Glomerular endothelial cell (primary cell): ENCODE measurements at places on chromosomes 6 and 20. TPM values are rescaled to one million over a fixed set of nuclear protein-coding genes. Genes with fewer than 3 reads are reported as not detected.

CPNE5 gene
- 5.0 and 25.7 TPM in 2 replicates for total RNA-seq

DNA sequence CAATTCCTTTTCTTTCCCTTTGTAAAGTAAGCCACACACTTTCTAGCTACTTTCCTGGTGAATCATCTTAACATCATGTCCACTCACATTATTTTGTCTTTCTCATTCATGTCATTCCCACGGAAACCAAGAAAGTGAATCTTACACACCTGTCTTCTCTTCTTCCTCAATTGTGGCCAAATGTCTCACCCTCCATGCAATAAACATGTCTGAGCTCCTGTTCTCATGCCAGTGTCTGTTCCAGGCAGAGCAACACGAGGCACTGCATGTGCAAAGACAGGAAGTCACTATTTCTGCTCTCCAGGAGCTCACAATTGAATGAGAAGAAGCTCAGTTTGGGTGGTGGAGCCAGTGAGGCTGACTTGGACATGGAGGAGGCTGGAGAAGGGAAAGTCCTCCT lies 29.0 kb upstream of the TMEM244 start:
- DNase-seq = no peak

DNA sequence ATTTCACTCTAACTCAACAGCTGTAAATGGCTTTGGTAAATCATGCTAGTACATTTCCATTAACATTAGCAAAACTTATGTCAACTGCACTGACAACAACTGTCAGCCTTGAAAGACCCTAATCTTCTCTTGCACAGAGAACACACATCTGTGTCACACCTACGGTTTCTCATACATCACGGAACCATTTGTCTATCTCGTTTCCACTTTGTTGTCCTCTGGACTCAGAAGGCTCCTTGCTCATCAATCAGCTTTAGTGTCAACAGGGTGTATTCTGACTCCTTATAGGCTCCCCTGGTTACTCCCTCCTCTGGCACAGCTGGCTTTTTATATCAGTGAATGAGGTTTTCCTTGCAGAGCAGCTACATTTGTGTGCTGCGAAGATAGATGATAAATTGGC lies 49.3 kb downstream of the CD83 start:
- no peak for DNase-seq

- no peak for DNase-seq
Measured at GRCh38 chr6:91088515-91088914, 501.6 kb upstream of the MAP3K7 start.

GRCh38 chr6:144298916-144299315 lies 13.8 kb downstream of the UTRN start:
- DNase-seq = no peak

GRCh38 chr6:6920987-6921313 lies 186.8 kb upstream of the RREB1 start:
- DNase-seq = no peak

GRCh38 chr6:2053691-2054090 lies 191.7 kb downstream of the GMDS start:
- DNase-seq = no peak

- no peak for DNase-seq
Measured at GRCh38 chr20:6044115-6044514, 9.7 kb downstream of the LRRN4 start.

- no peak for DNase-seq
Measured at GRCh38 chr6:111861431-111861885, 11.8 kb downstream of the FYN start.

ADTRP gene
- 1.5 and 2.9 TPM in 2 replicates for total RNA-seq

DNA sequence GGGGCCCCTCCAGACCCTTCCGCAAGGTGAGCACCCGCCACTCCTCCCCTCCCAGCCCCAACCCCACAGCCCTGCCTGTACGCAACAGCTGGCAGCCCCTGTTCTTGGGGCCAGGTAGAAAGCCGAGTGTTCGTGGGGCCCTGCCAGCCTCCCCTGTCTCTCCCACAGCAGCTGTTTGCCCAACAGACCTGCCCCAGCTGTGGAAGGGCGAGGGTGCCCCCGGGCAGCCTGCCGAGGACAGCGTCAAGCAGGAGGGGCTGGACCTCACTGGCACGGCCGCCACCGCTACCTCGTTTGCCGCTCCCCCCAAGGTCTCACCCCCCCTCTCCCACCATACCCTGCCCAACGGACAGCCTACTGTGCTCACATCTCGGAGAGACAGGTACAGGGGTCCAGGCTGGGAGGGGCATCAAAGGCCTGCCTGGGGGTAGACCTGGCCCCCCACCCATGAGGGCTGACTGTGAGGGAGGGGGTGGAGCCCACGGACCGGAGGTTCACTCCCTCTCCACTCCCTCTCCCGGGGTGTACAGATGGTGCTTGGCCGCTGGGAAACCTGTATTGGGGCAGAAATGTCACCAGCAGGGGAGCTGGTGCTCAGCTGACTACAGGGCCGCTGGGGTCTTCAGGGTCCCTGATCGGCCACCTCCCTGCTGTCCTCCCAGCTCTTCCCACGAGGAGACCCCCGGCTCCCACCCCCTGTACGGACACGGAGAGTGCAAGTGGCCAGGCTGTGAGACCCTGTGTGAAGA lies 41.1 kb downstream of the FOXP4 start:
- no peak for DNase-seq

DNA sequence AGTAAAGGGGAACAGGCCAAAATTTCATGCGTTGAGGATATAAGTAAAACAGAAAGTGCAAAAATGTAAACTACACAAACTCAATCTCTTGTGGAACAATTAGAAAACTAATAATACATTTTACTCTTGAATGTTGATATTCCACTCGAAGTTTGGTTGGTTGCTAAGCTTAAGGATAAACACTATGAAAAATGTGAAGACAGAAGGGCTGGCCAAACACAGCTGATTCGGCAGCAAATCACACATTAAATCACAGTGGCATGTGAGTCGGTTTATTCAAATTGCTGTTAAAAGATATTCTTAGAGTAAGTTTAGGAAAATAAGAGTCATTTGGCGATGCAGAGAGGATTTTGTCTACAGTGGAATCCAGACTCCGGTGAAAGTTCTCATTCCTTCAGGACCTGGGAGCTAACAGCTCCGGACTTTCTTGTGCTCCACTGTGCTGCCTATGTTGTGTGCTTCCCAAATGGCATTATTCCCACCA lies 1.4 kb upstream of the EPM2A start:
- DNase-seq = no peak

ASIP gene
- total RNA-seq = not detected in 2 replicates

PROKR2 gene
- total RNA-seq = not detected in 2 replicates

GRCh38 chr6:97189767-97190166 lies 93.2 kb downstream of the MMS22L start:
- no peak for DNase-seq

SLC16A10 gene
- 0.29 TPM in 1 of 2 replicates, not detected in the other for total RNA-seq

KHDC1L gene
- not detected in 2 replicates for total RNA-seq

DNA sequence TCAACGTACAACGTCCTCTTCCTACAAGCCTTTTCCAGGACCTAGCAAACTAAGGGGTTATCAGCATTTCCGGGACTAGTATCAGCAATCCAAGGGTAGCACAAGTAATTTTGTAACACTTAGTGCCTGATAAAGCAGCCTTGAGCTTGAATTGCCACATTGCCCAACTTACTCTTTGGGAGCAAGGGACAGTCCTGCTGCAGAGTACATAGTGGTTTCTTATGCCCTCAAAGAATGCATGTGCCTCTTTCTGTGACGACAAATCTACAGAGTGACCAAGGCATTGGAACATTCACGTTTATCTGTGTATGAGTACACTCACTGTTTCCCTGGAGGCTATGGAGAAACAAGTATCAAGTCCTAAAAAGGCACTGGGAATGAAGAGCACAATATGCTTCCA lies 3.2 kb upstream of the ID4 start:
- DNase-seq = no peak

DNA sequence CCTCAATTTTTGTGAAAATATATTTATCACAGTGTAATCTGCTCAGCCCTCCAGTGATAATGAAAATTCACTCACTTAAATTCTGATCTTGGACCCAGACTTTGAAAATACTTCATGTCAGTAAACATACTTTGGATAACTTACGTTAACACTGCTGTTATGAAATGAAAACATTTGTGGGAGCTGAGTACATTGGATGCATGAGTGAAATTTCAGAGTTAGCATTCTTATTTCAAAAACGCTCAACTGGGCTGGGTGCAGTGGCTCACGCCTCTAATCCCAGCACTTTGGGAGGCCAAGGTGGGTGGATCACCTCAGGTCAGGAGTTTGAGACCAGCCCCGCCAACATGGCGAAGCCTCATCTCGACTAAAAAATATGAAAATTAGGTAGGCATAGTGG lies 196.4 kb downstream of the UTRN start:
- DNase-seq = no peak

LRRN4 gene
- 19.4 and 59.0 TPM in 2 replicates for total RNA-seq

GCNT2 gene
- 12.4 and 16.6 TPM in 2 replicates for total RNA-seq

HLA-DQB2 gene
- not detected in 2 replicates for total RNA-seq

GRCh38 chr6:155412335-155412734 lies 43.3 kb downstream of the NOX3 start:
- no peak for DNase-seq

- DNase-seq = peak; percentile 7
Measured at GRCh38 chr6:34055223-34055933, 90.5 kb downstream of the GRM4 start.

DNA sequence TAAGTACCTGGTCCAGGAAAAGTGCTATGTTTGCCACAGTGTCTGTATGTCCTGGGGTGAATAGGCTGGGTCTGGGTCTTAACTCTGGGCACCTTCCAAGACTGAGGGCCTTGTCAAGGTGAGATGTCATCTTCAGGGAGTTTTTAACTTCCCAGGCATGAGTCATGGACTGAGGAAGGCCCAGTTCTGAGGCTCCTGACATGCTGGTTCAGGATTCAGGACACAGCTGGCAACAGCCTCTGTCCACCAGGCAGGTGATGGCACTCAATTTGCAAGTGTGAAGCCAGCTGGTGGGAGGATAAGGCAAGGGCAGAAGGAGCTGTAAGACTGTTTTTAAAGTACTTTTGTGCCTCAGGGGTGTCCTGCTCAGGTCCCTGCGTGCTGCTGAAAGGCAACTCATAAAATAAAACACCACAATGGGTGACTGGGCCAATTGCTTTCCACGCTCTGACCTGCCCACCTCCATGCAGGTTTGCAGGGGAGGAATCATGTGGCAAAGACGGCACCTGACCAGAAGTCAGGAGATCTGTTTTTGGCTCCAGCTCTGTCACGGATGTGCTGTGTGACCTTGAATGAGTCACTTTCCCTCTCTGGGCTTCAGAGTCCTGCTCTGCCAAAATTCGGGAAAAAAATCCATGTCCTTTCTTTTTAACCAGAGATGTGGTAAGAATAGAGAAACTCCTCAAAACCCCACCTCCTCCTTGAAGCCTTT lies 4.9 kb upstream of the PACSIN1 start:
- no peak for DNase-seq

GPX5 gene
- total RNA-seq = not detected in 2 replicates

NOX3 gene
- not detected in 2 replicates for total RNA-seq

DNA sequence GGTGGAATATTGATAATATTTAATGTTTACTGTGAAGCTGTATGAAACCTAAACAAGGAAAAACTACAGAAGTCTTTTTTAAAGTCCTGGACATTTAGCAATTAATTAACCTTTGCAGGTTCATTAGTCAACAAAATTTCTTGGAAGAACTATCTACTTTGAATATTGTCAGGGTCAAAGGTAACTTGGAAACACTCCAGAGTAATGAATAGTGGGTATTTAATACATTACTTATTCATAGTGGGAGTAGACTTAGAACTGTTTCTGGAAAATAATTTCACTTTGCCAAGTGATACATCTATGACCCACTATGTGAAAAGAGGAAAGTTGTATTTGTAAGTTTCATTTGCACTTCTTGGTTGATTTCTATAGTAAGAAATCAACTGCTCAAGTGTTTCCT lies 319.1 kb downstream of the TFAP2B start:
- no peak for DNase-seq

VARS2 gene
- total RNA-seq = 17.9 and 22.6 TPM in 2 replicates

GRCh38 chr6:146090474-146090873 lies 61.6 kb downstream of the GRM1 start:
- DNase-seq = no peak

MUC21 gene
- total RNA-seq = not detected in 2 replicates

- DNase-seq = no peak
Measured at GRCh38 chr20:62534526-62535221, 58.9 kb upstream of the GATA5 start.

- no peak for DNase-seq
Measured at GRCh38 chr20:57498425-57499400, 26.2 kb downstream of the CTCFL start.

SEMG1 gene
- not detected in 2 replicates for total RNA-seq

DNA sequence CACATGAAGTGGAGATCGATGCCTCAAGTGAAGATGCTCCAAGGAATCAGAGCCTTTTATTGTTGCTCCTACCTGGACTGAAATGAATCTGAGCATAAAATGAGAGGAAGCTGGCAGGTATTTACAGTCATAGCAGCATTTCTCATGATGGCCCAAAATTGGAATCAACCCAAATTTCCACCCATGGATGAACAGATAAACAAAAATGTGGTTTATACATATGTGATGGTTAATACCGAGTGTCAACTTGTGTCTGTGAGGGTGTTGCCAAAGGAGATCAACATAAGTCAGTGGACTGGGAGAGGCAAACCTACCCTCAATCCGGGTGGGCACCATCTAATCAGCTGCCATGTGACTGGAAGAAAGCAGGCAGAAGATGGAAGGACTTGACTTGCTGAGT lies 178.2 kb downstream of the PTPRT start:
- no peak for DNase-seq

GRM4 gene
- total RNA-seq = not detected in 2 replicates

SLC25A27 gene
- 2.2 and 2.6 TPM in 2 replicates for total RNA-seq

GRCh38 chr20:61801428-61801827 lies 264.3 kb downstream of the TAF4 start:
- no peak for DNase-seq

ADAM33 gene
- total RNA-seq = not detected in 2 replicates

GRCh38 chr6:30055513-30055912 lies 5.6 kb upstream of the POLR1H start:
- DNase-seq = no peak

- DNase-seq = no peak
Measured at GRCh38 chr6:100920028-100920605, 39.0 kb upstream of the ASCC3 start.

KIF25 gene
- total RNA-seq = not detected in 2 replicates
